ENCODE measurements at places on chromosomes 7 and 10.

- no peak for DNase-seq
These were observed 16.8 kb upstream of the KIF20B start for GRCh38 chr10:89684604-89685003.

- DNase-seq, result no peak
These were observed 464 bp downstream of the DENND2A start for GRCh38 chr7:140640060-140640637.

DNA sequence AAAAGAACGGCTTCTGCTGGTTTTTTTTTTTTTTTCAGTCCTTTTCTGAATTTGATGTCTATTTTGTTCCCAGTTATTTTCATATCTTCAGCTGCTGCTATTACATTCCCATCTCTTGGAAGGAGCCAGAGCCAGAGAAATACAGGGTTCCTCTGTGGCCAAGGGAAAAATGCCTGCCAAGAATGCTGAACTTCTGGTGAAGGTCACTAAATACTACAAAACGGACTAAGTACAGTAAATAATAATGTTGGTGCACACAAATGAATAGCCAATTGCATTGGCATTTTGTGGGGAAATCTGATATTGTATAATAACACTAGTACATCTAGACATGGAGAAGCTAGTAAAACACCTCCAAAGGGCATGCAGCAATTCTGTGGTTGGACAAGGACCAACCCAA, 56.3 kb upstream of the ZEB1 start:
- no peak for DNase-seq

DNA sequence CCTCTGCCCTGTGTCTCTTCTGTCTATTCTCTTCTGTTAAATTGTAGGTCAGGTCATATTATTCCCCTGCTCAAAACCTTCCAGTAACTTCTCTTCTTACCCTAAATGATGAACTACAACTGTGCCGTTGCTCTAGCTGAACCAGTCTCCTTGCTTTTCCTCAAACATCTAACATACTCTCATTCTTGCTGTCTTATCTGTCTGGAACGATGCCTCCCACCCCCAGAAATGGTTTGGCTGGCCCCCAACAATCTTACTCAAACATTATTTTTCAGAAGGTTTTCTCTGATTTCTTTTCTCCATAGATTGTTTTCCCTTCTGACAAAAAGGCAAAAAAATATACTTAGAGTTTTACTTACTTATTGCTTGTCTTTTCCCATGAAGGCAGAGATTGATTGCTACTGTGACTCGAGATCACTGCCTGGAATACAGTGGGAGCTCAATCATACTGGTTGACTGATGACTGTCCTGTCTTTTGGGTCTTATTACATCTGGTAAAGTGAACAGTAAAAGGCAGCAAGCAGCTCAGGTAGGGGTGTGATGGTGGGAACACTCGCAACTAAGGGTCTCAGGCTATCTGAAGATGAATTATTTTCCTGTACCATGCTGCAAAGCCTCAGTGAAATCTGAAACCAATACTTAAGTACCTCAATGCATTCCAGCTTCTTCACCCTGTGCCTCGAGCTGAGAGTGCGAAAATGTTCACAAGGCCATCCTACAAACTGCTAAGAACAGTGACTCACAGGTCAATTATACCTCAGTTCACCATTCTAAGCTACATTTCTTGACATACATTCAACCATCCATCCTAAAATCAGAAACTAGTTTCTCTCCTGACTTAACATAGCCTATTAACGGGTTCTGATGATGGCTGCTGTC, 67.6 kb downstream of the DNMBP start:
- DNase-seq, result no peak

GRCh38 chr7:140654109-140654387, 13.4 kb upstream of the DENND2A start:
- no peak for DNase-seq

GRCh38 chr7:26149391-26149977, 2.5 kb upstream of the NFE2L3 start:
- no peak for DNase-seq

DNA sequence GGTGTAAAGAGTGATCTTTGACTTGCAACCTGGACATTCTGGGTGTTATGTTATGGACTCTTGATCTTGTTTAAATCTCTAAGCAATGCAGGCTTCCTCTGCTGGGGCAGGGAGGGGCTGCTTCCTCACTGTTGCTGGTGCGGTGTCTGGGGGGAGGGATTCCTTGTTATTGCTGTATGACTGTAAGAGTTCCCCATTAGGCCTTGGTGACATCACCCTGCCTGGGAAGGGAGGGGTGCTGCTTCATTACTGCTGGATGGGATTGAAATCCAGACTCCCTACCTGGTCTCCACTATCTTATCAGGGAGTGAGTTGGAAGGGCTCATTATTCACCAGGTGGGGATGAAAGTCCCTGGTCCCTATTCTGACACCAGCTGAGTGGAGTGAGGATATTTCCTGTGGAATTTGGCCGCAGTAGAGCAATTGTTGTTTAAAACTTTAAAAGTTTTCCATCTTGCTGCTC, 8.8 kb downstream of the OGDH start:
- no peak for DNase-seq

DNA sequence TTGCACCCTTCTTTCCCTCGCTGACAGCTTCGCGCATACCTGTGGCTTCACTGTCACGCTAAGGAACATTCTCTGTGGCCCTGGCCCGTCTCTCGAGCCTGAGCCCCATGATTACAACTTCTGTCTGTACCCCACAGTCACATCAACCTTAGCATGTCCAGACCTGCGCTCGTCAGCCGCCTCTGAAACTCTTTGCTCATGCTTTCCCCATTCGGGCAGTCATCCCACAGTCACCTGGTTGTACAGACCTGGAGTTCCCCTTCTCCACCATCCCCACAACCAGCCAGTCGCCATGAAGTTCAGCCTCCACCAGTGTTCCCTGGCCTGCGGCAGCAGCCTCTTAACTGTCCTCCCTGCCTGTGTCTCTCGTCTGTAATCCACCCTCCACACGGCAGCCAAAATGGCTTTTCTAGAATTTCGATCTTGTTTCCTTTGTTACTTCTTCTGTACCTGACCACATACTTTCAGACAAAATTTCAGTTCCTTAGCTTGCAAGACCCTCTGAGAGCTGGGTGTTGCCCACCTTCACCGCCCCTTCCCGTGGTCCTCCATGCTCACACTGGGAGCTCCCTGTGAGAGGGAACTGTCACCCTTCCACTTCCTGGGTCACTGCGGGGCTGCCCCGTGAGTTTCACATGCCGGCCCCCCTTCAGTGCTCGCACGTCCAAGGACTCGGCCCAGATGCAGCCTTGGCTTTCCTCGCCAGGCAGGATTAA, 229.2 kb downstream of the CELF2 start:
- no peak for DNase-seq

DNA sequence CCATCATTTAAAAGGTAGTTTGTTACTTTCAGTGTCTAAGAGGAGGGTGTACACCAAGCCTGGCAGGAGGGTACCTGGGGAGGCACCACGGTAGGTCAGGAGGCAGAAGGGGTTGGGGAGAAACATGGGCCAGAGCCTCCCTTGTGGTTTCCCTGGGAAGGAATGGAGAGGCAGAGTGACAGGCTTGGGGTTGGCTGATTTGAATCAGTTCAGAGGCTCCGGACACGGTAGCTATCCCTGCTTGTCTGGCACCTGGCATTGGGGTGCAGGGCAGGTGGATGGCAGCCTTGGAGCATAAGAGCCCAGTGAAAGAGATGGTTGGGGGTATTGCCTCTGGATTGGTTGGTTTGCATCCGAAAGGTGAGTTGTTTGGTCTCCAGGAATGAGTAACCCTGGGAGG, 30.2 kb upstream of the PFKP start:
- no peak for DNase-seq

DNA sequence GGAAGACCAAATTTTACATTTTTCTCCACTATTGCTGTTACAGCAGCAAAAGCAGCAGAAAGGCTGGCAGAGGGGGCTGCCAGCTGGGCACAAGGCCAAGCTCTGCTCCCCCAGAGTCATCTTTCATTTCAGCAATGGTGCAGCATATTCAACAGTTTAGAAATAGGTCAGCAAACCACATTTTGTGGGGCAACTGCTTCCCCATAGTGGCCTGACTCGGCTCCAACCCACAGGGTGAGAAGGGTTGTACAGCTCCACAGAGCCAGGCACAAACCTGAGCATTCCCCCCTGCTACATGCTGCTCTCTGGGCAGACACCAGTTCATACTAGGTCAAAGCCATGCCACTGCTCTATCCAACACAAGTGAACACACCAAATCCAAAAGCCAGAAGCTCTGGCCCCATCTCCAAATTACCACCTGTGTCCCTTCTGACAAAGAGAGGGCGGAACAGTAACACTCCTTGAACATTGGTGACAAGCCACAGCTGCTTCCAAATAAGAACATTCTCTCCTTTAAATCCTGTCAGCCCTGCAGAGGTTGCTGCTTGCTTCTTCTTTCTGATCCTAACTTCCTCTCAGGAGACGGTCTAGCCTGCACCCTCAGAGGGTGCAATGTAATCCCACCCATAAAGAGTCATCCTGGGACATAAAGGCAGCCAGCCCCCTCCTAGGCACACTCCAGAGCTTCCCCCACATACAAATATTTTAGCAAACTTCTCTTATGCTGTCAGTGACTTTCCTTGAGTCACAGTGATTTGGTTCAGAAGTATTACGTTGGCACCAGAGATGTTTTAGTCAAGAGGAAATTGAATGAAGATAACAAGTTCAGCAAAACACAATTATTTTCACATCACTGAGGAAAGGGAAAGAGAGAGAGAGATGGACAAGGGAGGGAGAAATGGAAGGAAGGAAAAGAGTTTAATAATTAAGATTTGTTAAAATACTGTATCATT, 39.0 kb upstream of the SLIT1 start:
- DNase-seq, result no peak

- no peak for DNase-seq
These were observed 76.5 kb downstream of the BMPER start for GRCh38 chr7:33981671-33982424.

DNA sequence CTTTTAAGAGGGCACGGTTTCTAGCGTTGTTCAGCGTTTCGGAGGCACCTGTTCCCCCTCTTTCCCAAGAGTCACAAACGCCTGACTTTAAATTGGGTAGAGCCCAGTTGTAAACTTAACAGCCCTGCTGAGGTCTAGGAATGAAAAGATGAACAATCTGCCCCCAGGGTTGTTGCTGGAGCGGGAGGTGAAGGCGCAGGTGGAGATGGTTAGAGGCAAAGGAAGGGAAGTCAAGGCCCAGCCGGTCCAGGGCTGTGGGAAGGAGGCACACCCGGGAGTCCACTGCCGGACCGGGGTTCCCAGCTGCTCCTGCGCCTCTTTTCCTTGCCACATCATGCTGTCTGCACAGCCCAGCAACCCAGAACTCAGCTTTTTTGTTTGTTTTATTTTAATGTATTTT, 770 bp downstream of the PRXL2A start:
- DNase-seq, result no peak

GRCh38 chr10:104424719-104425118, 71.1 kb downstream of the CFAP58 start:
- no peak for DNase-seq

DNA sequence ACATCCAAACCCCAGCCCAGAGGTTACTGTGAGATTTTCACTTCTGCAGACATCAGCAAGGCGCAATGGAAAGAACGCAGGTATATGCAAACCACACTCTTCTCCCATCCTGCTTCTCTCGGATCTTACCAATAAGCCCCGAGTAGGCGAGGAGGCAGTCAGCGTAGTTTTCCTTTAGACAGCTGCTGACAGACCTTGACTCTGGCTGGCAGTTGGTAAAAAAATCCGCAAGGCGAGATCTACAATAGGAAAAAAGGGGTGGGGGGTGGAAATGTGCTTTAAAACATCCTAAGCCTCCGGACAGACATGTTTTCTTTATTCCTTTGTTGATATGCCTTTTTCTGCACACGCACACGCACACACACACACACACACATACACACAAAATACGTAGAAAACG, 176.5 kb downstream of the GFRA1 start:
- DNase-seq, result no peak

DNA sequence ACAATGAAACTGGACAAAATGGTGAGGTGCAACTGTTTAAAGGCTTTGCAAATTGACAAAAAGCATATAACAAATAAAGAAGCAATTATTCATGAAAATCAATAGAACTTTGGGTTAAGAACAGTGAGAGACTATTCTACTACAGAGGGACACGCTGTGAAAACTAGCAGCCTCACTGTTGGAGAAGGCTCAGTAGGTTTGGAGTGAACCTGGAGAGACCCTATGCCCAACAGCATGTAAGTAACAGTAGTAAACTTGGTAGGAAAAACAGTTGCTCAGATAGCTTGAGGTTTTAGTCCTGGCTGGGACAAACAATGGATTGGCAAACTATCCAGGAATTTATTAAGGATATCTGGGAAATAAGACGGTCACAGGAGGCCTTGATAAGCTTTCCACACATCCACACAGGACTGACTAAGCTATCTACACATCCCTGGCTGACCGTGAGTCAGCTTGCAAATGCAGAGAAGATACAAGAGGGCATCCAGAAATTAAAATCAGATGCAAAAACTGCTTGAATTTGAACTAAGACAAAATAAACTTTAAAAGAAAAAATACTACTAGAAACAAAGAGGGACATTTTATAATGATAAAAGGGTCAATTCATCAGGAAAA, 15.9 kb downstream of the FAM149B1 start:
- no peak for DNase-seq

DNA sequence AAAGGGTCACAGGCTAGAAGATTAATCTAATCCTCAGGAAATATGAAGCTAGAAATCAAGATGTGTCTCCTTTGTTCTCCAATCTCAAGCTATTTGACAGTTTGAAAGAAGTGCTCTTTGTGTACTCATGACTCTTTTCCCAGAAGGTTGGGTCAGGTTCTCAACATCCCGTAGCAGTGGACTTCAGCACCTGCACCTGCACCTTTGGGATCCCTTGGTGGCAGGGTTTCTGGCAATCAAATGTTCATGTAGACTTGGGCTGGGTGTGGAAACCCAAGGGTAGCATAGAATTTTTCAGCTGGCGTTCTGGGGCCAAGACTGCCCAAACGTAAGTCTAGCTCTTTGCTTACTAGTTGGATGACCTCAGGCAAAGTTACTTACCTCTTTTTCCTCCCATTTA, 134.4 kb downstream of the ADRA2A start:
- no peak for DNase-seq

DNA sequence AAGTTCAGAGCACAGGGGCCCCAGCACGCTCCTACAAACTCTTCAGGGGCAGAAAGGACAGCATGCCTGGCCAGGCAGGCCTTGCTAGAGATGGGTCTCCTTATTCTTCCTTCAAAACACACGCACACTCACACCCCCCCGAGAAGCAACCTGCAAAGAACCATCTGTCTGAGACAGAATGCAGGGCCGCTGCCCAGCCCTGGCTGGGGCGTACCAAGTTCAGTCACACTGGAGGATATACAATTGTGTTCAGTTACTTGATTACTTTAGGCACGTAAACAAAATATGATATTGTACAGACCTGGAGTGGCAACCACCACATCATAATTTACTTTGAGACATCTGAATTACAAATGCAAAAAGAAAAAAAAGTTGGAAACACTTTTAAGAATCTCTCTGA, 5.7 kb downstream of the FAM53B start:
- no peak for DNase-seq

DNA sequence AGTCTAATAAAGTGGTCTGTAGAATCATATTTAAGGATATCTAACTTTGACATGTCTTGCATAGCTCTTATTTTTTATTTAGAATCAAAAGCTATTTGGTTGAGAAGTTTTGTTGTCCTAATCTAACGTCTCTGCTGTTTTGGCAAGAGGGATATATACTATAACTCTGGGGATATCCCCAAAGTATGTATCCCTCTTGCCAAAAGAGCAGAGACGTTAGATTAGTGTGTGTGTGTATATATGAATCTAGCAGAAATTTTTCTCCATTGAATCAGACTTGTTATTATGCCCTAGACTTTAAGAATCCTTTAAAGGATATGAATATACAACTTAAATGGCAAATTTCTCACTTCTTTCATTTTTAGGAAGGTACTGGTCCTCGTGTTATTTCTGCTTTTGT, 9.6 kb downstream of the SMC3 start:
- no peak for DNase-seq

Measured in HuH-7.5 (cell line).